GF-D8 (cell line): ENCODE measurements at places on chromosomes 3 and 15.

- no peak for DNase-seq
Observed at GRCh38 chr3:176839901-176840300, 357.4 kb downstream of the TBL1XR1 start.

- no peak for DNase-seq
Observed at GRCh38 chr3:86418861-86419260, 572.1 kb downstream of the VGLL3 start.

GRCh38 chr3:125280668-125281361, 68.3 kb upstream of the SLC12A8 start:
- DNase-seq: no peak

GRCh38 chr15:38588672-38589071, 24.1 kb upstream of the RASGRP1 start:
- no peak for DNase-seq

DNA sequence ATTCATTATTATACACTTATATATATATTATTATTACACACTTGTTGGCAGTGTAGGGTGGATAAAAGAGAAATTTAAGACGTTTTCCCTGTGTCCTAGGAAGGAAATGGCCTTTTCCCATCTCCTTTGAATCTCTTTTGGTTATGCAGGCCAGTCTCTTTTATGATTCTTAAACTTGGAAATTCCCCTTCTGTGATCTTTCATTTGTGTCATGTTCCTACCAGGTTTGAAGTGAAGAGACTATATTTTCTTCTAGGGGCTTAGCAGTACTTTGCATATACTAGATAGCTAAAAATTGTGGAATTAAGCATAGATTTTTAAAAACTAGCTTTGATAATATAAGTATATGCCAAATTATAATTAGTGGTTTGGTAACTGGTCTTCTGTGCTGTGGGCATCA, 58.5 kb downstream of the BBX start:
- no peak for DNase-seq

DNA sequence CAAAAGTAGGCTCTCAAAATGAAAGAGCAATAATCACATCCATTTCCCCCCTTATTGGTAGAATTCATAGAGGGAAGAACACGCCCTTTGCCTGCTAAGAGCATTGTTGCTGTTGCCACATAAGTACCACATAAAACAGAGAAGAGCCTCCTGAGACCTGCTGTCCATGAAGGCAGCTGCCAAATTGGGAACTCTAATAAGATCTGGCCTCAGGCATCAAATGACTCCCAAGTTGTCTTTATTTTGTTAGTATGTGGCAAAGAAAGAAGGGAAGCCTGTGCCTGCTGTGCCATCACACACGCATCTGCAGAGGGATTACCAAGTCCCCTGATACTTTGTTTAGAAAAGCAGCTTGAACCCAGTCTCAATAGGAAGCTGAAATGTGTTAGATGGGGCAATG, 23.9 kb downstream of the VGLL3 start:
- no peak for DNase-seq
